ENCODE measurements at places on chromosomes 5 and 9.

- H3K4me1 ChIP-seq, result no peaks in the 10 kb centered on the region
- no peaks in the 10 kb centered on the region for H3K27me3 ChIP-seq
- no peaks in the 10 kb centered on the region for H3K36me3 ChIP-seq
- no peak for DNase-seq
- no peak overlapping the region for H3K4me3 ChIP-seq
These were observed 657.5 kb upstream of the WWC1 start for GRCh38 chr5:167633931-167634341.

DNA sequence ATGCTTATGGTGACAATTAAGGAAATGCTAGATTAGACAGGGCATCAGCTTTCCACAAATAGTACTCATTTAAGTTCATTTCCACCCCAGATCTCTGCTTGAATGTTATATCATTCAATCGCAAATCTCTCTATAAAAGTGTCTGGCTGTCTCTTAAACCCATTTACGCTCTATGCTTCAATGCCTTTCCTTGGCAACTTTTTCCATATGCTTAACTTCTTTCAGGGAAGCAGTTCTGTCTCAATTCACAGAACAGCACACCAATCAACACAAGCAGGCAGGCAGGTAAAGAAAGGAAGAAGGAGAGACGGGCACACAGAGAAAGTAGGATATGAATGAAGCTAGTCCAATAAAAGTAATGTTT, 243.1 kb downstream of the DENND1A start:
- peaks cover 5% of the 10 kb centered on the region for H3K36me3 ChIP-seq
- no peak overlapping the region for H3K4me3 ChIP-seq
- DNase-seq, result no peak

DNA sequence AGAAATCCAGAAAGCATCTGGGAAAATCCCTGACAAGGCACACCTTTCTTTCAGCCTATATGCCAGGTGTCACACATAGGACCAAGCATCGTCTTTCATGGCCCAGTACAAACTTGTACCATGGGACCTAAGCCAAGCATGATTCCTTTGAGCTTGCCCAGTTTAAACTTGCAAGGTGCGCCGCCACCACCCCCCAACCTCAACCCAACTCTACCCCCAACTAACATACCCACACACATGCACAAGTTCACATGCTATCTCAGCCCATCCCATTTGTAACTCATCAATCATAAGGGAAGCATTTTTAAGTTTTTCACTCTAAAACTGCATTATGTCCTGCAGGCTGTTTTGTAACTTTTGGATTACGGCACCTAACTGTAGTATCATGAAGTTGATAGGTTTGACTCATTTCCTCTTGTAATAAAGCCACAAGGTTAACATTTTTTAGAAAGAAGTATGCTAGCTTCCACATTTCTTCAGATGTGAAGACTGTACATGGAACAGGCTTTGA, 145.9 kb upstream of the FST start:
- H3K4me1 ChIP-seq, result no peaks in the 10 kb centered on the region
- H3K27ac ChIP-seq, result no peak overlapping the region
- peaks cover 6% of the 10 kb centered on the region for H3K27me3 ChIP-seq

DNA sequence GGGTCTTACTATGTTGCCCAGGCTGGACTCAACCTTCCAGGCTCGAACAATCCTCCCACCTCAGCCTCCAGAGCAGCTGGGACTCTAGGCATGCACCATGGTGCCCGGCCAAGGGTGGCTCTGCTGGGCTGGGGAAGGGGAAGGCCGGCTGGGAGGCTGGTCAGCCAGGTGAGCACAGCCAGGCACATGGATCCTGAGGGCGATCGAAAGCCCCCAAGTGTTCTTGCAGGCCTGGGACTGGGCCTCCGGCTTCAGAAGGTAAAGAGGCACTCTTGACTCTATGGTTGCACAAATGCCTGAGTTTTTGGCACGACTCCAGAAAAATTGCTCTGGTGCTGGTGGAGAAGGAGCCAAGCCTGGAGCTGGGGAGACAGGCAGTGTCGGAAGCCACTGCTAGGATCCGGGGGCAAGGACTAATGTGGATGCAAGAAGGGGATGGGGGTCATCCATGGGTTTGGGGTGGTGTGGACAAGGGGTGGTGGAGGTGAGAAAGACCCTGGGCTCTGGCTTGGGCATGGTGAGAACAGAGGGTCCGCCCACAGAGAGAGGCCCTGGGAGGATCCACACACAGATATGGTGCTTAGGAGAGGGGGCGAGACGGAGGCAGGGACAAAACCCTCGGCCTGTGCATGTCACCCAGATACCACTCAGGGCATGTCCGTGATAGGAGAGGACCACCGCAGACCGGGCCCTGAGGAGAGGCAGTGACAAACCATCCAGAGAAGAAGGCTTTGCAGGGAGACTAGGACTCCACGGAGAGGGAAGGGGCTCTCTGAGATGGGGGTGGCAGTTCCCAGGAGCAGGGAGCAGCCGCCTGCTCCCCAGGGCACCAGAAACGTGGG, 51.1 kb upstream of the COL5A1 start:
- H3K27ac ChIP-seq, result no peak overlapping the region
- no peaks in the 10 kb centered on the region for H3K4me1 ChIP-seq
- no peak overlapping the region for H3K4me3 ChIP-seq
- H3K27me3 ChIP-seq, result peaks cover 34% of the 10 kb centered on the region
- no peak for DNase-seq
- no peaks in the 10 kb centered on the region for H3K36me3 ChIP-seq

GRCh38 chr5:92652756-92653155, 928.3 kb downstream of the NR2F1-AS1 start:
- no peaks in the 10 kb centered on the region for H3K27me3 ChIP-seq
- H3K4me3 ChIP-seq, result no peak overlapping the region
- no peak for DNase-seq
- H3K27ac ChIP-seq, result no peak overlapping the region
- no peaks in the 10 kb centered on the region for H3K36me3 ChIP-seq

- DNase-seq, result no peak
- H3K27me3 ChIP-seq, result no peaks in the 10 kb centered on the region
- H3K4me1 ChIP-seq, result peaks cover 28% of the 10 kb centered on the region
- H3K36me3 ChIP-seq, result peaks cover 4% of the 10 kb centered on the region
These were observed 3.2 kb downstream of the COMMD10 start for GRCh38 chr5:116088062-116088461.

GRCh38 chr5:56069652-56070226, 75.0 kb upstream of the IL6ST start:
- DNase-seq, result no peak
- peaks cover 49% of the 10 kb centered on the region for H3K4me1 ChIP-seq
- H3K4me3 ChIP-seq, result no peak overlapping the region

DNA sequence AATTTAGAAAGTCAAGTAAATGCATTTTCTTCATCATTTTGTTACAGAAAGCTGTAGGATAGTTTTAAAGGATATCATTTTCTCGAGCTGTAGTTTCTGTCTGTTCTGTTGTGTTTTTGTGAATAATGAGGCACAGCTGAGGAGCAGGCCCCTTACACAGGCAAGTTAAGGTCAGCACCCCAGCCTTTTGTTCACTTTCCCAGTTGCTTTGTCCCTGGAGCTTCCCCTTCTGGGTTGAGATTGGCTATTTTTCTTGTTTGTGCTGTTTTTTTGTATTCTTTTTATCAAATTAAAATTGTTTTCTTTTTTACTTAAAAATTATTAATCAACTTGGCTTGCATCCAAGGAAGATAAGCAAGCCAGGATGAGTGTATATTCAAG, 213.8 kb upstream of the ACTBL2 start:
- H3K4me1 ChIP-seq, result no peaks in the 10 kb centered on the region
- H3K4me3 ChIP-seq, result no peak overlapping the region
- no peak overlapping the region for H3K27ac ChIP-seq
- DNase-seq, result no peak
- H3K36me3 ChIP-seq, result no peaks in the 10 kb centered on the region
- no peaks in the 10 kb centered on the region for H3K27me3 ChIP-seq

DNA sequence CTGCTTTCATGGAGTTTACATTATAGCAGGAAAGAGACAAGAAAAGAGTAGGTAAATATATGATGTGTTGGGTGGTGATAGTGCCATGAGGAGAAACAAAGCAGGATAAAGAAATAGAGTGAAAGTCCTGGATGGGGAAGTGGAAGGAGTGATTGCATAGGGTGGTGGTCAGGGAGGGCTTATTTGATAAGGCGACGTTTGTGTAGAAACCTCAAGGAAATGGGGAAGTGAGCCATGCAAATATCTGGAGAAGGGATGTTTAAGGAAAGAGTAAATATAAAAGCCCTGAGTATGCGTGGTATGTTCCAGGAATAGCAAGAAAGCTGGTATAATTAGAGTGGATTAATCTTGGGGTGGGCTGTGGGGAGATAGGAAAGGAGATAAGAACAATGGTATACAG, 134.7 kb upstream of the SV2C start:
- no peak overlapping the region for H3K27ac ChIP-seq
- DNase-seq, result no peak
- H3K36me3 ChIP-seq, result no peaks in the 10 kb centered on the region
- no peaks in the 10 kb centered on the region for H3K27me3 ChIP-seq
- no peak overlapping the region for H3K4me3 ChIP-seq

DNA sequence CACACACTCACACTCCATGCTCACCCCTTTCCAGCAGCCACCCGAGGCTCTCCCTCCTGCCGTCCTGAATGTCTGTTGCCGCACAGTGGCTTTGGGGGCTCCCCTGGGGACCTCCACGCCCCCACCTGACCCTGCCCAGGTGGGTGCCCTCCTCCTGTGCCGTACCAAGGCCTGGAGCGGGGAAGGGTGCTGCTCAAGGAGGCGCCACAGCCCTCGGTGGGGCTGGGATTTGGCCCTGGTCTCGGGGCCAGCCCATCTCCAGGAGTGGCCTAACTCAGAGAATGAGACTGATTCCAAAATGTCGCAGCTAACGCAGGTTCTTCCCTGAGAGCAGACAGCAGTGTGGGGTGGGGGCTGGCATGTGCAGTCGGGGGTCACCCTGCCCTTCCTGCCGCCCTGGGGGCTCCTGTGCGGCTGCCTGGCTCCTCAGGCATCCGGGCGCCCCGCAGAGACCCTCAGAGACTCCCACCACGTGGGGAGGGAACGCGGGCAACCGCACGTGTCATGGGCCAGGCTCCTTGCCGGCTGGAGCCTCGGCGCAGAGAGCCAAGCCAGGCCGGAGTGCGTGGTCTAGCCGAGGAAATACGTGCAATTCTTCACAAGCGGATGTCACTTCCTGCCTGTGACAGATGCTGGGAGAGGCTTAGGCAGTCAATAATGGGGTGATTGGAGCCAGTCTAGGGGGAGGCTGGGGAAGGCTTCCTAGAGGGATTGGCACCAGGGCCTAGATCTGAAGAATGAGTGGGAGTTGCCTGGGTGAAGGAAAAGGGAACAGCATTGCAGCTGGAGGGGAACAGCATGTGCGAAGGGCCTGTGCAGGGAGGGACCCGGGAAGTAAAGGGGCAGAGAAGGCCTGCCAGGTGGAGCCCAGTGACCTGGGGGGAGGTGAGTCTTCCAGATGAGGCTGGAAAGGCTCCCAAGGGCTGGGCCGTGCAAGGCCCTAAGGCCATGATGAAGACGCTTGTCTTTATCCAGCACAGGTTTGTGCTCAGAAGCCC, 44.1 kb downstream of the C9orf50 start:
- H3K27ac ChIP-seq, result no peak overlapping the region
- H3K36me3 ChIP-seq, result peaks cover 7% of the 10 kb centered on the region
- no peak for DNase-seq
- H3K4me1 ChIP-seq, result peaks cover 26% of the 10 kb centered on the region
- H3K27me3 ChIP-seq, result peaks cover 3% of the 10 kb centered on the region

DNA sequence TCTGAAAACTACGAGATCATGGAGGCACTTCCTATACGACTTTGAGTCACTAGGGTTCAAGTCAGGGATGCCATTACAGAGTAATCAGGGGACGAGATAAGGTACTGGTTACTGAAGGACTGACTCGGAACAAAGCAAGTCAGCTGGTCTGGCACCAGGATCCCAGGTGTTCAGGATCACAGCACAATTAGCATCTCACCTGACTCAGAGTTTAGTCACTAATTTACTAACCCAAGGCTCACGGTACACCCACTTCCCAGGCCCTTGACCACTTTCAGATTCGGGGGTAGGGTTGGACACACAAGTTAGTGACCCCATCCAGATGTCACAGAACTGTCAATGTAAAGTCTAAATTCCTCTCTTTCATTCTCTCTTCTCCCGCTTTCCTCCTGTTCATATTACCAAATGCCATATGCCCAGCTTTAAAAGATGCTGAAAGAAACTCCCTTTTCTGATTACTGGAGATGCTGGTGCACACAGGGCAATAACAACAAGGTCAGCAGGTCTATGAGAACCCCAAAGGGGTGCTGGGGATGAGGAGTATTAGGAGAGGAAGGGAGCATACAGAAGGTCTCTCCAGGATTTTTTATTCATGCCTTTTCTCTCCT, 657.8 kb downstream of the TLE1 start:
- no peaks in the 10 kb centered on the region for H3K4me1 ChIP-seq
- H3K27ac ChIP-seq, result no peak overlapping the region
- DNase-seq, result no peak
- no peak overlapping the region for H3K4me3 ChIP-seq
- H3K36me3 ChIP-seq, result no peaks in the 10 kb centered on the region

- peaks cover 9% of the 10 kb centered on the region for H3K4me1 ChIP-seq
- peak overlapping the region; percentile 3 for H3K27ac ChIP-seq
- peaks cover 11% of the 10 kb centered on the region for H3K36me3 ChIP-seq
- H3K4me3 ChIP-seq, result no peak overlapping the region
These were observed 43.9 kb downstream of the MAPKAP1 start for GRCh38 chr9:125663127-125663526.

Measured in T-helper 17 cell (primary cell).